ENCODE measurements at places on chromosomes 4 and X. TPM values are rescaled to one million over a fixed set of nuclear protein-coding genes. Genes with fewer than 3 reads are reported as not detected.

DNA sequence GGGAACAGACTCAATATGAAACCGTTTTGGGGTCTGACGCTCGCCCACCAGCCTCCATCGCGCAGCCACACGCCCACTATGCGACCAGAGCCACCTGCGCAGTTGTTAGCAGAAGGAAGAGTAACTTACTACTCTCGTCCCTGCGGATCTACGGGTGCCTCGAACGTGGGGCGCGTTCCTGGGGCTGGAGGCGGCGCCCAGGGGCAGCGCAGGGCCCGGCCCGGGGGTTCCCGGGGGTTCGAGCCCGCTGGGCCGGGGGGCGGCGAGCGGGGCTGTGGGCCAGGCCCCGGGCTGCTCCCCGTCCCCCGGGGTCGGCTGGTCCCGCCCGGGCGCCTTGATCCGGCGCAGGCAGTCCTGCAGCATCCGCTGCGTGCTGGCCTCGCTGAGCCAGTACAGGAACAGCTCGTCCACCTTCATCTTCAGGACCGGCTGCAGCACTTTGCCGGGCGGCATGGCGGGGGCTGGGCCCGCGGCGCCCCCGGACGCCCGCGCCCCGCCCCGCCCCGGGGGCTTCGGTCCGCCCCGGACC is 404 bp downstream of the PPP2R3B start:
- peak; percentile 21 for DNase-seq

GRCh38 chrX:52368368-52369055 is at the start of gene XAGE2:
Gene XAGE2, plus strand, starts transcription at chrX:52369021. Its CDS starts 994 bp downstream, at chrX:52370015.
- DNase-seq, result no peak

DNA sequence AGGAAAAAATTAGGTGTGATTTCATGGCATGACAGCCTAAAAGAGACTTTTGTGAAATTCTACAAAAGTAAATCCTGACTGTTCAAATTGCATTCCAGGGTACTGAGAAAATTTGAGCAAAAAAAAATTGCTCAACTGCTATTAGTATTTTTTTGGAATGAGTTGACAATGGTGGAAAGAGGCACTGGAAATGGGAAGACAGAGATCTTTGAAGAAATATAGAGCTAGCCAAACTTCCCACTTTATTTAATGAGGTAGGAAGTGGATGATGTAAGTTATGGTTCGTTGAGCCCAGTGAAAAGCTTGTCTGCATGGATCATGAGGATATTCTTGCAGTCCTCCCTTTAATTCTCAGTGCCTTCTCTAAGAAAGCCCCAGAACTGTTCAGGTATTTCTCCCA is 183.8 kb downstream of the PTTG2 start:
- no peak for DNase-seq

DNA sequence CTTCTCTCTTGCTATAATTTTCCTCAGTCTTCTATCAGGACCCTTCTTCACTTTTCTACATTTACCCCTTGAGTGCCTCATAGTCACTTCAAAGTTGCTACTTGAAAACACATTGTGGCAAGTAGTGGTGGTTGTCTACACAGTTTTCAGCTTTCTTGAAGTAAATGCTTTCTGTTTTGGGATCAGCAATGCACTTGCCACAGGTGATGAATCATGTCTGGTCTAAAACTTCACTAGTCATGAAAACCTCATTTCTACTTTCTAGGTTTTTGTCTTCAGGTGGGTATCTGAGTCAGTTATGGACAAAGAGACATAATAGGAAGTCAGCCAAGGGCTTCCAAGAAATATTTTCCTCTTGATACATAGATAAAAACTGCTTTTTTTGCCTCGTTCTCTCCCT is 359.2 kb downstream of the CCSER1 start:
- no peak for DNase-seq

The ADH1C gene
- not detected for total RNA-seq

The NXF2 gene
- total RNA-seq, result not detected

The TRIML2 gene
- not detected for total RNA-seq
